Activated naive CD8-positive, alpha-beta T cell treated with anti-CD3 and anti-CD28 coated beads, Interleukin-2, amount 50 U/mL, for 24 hours (primary cell): ENCODE measurements at places on chromosomes 4 and X.

GRCh38 chrX:10483191-10483831, 137.1 kb downstream of the MID1 start:
- no peak for DNase-seq

DNA sequence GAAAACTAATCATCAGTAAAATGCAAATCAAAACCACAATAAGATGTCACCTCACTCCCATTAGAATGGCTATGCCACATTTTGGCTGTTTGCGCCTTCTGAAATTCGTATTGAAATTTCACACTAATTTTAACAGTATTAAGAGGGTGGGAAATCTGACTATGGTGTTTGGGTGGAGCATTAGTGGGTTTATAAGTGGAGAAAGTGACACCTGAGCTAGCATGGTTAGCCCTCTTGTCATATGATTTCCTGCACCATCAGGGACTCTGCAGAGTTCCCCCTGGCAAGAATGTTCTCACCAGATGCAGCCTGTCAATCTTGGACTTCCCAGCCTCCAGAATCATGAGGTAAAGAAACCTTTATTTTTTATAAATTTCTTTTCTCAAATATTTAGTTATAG, 31.6 kb upstream of the BRWD3 start:
- DNase-seq = no peak

- DNase-seq = no peak
Observed at GRCh38 chr4:41129128-41129754, 85.1 kb downstream of the APBB2 start.

GRCh38 chr4:104489731-104490095, 5.0 kb downstream of the CXXC4 start:
- no peak for DNase-seq
